Activated CD4-positive, alpha-beta memory T cell treated with anti-CD3 and anti-CD28 coated beads, Interleukin-2, amount 10 ng/mL, durations not matched to agents 7 days and 5 days (primary cell): ENCODE measurements at places on chromosomes 16 and 17.

GRCh38 chr17:82751571-82752370 lies at the start of gene TBCD:
TSS of gene TBCD (plus strand) at chr17:82752065. CDS start at chr17:82752194, 129 bp downstream.
- DNase-seq, result peak; percentile 91

DNA sequence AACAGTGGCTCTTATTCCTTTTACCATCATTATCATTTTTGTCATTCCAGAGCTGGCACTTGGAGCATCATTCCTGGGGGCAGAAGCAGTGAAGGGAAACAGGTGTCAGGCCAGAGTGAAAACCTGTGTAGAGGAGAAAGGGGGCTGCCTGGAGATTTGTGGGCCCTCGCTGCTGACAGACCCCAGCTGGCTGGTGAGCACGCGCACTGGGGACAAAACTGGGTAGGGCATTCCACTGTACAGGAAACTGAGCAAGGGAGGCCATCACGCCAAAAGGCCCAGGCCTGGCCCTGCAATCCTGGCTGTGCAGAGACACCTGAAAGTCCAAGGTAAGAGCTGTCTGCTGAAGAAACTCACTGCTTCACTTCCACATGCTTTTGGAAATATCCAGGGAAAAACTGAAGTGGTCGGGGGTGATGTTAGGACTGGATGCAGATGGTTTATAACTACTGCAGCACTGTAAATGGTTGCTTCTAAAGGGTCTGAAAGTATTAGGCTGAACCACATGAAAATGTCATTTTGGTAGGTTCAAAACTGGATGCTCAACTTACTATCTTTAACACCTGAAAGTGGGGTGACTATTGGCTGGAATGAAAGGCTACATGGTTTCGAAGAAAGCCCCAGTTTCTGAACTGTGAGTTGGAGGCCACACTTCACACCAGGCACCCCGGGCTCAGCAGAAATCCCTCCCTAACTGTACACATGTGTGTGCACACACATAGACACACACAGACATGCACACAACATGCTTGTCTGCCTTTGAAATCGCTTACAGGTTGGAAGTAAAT lies 225.0 kb downstream of the C16orf78 start:
- DNase-seq, result peak; percentile 8

DNA sequence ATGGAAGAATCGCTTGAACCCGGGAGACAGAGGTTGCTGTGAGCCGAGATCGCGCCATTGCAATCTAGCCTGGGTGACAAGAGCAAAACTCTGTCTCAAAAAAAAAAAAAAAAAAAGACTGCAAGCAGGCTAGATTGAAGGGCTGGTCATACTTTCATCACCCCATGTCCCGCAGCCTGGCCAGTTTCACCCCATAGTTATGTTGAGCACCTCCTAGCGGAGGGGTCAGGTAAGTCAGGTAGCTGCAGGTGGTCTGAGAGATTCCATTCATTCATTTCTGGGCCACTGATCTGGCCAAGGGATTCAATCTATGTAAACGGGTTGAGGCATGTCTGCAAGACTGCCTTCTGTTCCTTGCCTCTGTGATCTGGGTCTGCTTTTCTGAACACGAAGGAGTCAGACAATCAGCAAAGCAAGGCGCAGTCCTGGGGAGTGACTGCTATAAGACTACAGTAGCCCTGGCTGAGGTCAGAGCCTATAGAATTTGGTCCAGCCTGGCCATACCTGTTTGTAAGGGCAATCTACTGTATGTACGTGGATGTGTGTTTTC lies 23.6 kb upstream of the BPTF start:
- no peak for DNase-seq

- DNase-seq, result peak; percentile 5
Measured at GRCh38 chr17:83190004-83190385, 110.6 kb downstream of the METRNL start.

- peak; percentile 47 for DNase-seq
Measured at GRCh38 chr17:44314869-44315661, 6.7 kb downstream of the RUNDC3A start.

DNA sequence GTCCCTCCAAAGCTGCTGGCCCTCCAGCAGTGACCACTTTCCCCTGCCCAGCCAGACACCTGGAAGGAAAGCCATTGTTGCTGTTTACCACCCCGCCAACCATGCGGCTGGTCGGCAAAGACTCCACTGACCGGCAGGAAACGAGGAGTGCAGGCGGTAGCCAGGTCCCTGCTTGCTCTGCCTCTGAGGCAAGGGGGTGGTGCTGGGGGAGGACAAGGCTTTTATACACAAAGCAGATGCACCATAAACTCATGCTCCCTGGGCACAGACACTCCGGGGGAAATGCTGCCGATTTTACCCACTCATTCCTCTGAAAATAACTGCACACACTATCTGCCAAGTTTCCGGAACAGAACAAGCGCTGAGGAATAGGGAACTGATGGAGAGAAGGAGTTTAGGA lies 62.8 kb upstream of the GRIN2A start:
- no peak for DNase-seq

DNA sequence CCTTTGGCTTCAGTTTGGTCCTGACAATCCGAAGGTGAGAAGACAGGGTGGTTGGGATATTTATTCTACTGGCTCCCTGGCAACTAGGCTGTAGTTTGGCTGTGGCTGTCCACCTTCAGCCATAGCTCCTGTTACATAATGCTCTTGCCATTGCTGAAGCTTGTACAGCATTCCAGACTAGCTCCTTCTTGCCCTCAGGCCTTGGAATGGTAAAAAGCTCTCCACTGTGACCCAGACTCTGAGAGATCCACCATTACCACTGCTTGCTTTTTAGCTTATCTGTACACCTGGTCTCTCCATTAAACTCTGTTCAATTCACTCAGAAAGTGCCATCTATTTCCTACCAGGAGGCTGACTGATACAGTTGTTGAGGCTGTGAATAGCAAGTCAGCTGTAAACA lies 231.8 kb upstream of the MON1B start:
- no peak for DNase-seq

DNA sequence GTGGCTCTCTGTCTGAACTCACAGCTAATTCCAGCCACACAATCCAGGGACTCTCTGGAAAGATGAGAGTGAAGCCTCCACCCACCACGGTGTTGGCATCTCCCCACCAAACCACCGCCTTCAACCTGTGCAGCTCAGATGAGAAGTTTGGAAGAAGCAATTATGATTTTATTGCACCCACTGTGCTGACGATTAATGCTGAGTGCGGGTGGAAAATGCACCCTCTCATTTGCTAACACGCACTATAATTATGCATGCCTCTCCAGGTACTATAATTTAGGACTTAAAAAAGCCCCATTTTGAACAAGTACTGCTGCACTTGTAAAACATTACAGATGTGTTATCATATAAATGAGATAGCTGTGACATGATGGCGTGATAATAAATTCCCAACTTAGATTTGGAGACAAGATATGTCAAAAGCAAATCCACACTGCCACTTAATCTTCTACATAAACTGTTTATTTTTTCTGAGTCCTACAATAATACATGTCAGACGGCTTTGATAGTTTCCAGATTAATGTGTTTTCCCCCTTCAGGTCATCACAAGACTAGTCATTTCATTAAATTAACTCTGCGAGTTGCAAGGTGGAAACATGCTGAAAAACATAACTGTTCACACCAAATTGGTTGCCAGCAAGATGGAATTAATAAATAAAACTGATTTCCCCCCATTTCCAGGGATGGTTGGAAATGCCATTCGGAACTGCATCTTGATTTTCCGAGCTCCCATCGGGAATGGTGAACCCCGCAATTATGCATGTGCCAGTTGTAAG lies 466.5 kb upstream of the MAF start:
- DNase-seq, result no peak

DNA sequence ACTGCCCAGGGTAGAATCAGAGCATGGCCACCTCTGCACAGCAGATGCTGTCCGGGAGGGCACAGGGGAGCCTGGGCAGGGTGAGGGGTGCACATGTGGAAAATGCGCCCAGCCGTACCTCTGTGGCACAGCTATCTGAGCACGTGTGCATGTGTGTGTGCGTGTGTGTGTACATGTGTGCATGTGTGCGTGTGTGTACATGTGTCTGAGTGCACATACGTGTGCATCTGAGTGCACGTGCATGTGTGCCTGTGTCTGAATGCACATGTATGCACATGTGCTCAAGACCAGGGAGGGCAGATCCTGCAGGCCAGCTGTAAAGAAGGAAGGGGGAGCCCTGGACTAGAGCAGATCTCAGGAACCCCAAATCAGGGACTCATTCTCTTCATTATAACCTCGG lies 37.3 kb upstream of the ENPP7 start:
- DNase-seq, result no peak

DNA sequence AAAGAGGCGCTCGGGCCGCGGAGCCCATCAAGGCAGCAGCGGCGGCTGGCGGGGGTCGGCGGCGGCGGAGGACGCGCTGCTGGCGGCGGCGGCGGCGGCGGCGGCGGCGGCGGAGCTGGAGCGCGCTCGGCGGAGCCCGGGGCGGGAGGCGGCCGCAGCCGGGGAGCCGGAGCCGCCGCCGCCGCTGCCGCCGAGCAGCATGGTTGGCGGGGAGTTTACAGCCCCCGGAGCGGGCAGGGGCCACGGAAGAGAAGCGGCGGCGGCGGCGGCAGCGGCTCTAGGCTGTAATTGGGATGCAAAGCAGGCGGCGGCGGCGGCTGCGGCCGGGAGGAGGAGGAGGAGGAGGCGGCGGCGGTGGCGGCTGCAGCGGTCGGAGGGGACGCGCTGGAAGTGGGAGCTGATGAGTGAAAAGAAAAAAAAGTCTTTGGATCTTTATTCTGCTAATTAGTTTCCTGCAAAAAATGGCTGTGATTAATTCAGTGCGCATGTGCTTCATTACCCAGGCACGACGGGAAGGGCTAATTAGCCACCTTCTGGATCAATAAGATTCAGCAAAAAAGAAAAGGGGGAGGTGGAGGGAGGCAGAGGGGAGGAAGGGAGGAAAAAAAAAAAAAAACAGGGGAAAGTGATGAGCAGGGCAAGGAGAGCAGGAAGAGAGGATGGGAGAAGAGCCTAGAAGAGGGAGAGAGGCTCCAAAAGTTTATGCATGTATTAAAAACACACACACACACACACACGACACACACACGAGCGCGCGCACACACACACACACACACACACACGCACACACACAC lies 10.9 kb upstream of the ZFHX3 start:
- no peak for DNase-seq

- DNase-seq, result peak; percentile 39
Measured at GRCh38 chr17:66304304-66305174, 2.1 kb downstream of the PRKCA start.

GRCh38 chr17:71402661-71403141 lies 718.1 kb upstream of the SOX9 start:
- DNase-seq, result no peak

DNA sequence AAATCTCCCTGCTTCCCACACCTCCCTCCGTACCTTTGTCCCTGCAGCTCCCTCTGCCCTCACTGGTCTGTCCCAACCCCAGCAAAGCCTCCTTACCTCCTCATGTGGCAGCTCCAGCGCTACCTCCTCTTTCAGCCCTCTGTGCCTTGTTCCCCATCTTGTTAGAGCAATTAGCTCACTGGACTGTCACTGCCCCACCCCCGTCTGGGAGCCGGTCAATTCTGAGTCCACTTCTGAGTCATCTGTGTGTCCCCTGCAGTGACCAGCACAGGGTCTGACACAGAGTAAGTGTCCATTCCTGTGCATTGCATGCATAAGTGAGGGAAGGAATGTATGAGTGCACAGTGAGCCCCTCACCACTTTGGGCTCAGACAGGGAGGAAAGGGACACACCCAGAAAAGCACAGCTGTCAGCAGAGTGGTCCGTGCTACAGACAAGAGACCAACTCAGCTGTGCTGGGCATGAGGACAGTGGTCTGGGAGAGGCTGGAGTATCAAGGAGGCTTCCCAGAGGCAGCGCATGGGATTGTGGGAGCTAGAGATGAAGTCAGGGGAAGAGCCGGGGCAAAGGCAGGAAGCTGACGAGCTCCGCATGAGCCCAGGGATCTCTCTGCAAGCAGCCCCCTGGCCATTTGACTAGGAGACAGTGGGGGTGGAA lies 45.9 kb downstream of the PITPNM3 start:
- no peak for DNase-seq

DNA sequence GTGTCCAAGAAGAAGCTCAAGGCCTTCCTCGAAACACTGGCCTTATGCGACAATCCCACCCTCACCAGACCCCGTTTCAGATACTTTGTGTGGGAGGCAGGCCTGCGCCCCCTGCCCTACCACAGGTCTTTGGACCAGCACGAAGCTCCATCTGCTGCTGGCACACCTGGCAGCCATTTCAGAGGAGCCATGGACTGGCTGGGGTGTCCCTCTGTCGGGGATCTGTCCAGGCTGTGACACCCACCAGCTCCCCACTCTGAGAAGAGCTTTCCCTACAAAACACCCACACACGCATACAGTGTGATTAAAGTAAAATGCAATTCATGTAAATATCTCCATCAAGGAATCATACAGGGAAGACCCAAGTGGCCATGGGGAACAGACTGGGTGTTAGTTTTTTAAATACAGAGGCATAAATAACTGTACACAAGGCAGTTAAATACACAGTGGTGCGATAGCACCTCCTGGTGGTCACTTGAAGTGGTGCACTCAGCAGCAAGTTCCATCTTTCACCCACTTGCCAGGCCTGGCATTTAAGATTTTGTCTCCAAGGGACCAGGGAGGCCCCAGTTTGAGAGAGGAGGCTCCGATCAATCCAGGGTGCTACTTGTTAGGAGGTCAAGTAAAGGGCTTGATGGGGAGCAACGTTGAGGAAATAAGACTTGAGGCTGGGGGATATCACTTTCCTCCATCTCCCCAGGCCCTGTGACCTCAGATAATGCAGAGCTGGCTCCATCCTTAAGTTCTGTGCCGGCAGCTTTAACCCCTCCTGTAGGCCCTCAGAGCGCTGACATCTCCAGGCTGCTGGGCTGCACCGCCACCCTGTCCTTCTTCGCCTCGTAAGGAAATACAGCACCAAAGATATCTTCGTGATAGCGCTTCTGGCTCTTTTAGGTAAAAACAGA lies 43.6 kb downstream of the NOS2 start:
- peak; percentile 66 for DNase-seq

DNA sequence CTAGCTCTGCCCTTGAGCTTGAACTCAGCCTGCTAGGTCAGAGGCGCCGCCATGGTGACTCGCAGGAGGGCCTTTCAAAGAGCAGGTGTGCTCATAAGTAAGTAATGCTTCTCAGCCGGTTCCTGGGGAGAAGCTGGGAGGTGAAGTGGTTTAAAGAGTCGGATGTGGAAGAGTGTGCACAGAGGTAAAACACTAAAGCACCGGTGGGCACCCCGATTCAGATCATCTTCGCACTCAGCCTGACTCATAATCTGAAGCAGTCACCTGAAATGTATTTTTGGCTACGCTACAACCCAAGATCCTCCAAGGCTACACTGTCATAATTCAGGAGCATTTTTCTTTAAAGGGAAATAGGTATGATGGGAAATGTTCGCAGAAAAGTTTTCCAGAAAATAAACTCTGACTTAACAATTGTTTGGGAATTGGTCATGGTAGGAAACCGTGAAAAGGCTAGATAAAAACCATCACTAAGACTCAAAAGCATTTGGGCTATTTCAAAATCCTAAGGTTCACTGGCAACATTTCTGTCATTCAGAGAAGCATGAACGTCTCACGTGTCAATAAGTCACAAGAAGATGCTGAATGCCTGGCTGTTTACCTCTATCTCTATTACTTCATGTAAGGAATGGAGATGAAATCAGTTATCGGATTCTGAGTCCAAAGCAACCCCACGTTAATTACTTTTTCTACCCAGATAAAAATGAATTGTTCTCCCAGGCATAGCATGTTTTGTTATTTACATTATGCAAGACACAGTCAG lies 17.8 kb downstream of the CDH8 start:
- no peak for DNase-seq

GRCh38 chr17:9350080-9350479 lies 225.5 kb downstream of the STX8 start:
- no peak for DNase-seq

- DNase-seq, result no peak
Measured at GRCh38 chr17:48477221-48477620, 47.2 kb upstream of the SKAP1 start.

GRCh38 chr16:30053376-30054015 lies 12.1 kb upstream of the ALDOA start:
- DNase-seq, result no peak

GRCh38 chr17:14067347-14067746 lies 2.0 kb upstream of the COX10 start:
- DNase-seq, result no peak
